ENCODE measurements at places on chromosomes 2 and 18.

- DNase-seq = no peak
Observed at GRCh38 chr18:27707201-27707600, 469.7 kb downstream of the CDH2 start.

DNA sequence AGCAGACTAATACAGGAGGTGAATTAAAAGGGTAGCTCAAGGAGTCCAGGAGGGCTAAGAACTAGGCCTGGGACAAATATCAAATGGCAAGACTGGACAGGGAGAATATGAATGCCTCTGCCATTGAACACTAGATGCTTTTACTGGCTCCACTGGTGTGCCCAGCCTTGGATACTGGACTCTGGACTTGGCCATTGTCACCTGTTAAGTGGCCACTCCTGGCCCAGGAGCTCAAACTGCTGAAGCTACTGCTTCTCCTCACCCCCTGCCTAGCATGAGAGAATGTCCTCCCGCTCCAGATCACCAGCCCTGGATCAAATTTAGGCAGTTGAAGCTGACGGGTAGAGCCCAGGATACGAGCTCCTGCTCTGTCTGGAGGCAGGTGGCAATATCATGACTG, 170.8 kb downstream of the DDX1 start:
- no peak for DNase-seq

DNA sequence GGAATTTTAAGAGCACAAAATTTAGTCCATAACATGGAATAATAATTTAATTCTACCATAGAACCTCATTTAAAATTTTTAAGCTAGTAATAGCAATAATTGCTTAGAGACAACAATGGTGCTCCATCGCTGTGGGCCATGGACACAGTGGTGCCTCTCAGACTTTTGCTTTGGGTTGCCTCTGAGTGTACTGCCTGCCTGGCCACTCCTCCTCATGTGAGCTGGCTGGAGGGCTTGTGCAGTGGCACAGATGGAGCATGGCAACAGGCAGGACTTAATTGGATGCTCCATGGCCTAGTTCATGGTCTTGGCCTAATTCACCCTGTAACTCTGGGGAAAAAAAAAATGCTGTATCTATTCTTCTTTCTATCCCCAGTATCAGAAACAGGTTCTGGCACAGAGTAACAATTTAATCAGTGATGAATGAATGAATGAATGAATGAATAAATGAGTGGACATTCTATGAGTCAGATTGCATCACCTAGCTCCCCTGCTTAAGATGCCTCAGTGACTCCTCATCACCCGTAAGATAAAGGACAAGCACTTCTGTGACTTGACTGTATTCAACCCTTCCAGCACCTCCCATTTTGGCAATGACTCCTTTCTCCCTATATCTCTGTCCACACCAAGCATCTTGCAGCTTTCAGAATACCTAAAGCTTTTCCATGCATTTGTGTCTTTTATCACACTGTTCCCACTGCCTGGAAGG, 211.8 kb upstream of the SLC14A2 start:
- DNase-seq = no peak

GRCh38 chr2:142234741-142235140, 103.9 kb upstream of the LRP1B start:
- DNase-seq = peak; percentile 11

- DNase-seq = no peak
Observed at GRCh38 chr2:95343429-95344214, 46.5 kb downstream of the KCNIP3 start.

DNA sequence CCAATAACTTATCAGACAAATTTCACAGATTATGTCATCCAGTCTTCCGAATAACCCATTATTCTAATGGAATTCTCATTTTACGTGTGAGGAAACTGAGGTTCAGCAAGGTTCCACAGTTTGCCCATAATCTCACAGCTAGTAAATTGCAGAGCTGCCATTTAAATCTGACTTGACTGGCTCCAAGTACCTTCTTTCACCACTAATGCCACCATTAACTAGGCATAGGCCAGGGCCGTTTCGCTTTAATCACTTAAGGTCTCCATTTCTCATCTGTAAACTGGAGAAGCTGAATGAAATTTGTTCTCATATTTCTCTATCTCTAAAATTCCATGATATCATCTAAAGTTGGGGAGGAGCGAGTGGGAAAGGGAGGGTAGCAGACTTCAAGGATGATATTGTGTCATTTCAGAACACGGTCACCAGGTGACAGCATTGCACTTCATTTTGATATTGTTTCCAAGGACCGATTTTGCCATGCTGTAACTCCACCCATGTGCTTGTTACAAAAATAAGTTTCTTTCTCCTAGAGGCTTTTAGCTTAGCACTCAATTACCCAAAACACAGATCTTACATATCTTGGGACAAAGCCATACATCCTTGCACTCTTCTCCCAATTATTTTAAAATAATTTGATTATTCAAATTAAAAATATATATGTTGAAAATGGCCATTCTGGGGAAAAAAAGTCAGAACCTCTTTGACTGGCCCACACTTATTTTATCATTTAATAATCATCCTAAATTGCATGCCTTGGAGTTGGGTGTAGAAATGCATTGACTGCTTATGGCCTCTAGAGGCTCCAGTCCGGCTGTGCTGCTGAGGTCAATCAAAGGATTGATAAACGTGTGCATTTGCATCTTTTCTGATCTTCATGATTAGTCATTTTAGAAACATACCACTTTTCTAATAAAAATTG, 123.8 kb downstream of the AKAIN1 start:
- peak; percentile 13 for DNase-seq

DNA sequence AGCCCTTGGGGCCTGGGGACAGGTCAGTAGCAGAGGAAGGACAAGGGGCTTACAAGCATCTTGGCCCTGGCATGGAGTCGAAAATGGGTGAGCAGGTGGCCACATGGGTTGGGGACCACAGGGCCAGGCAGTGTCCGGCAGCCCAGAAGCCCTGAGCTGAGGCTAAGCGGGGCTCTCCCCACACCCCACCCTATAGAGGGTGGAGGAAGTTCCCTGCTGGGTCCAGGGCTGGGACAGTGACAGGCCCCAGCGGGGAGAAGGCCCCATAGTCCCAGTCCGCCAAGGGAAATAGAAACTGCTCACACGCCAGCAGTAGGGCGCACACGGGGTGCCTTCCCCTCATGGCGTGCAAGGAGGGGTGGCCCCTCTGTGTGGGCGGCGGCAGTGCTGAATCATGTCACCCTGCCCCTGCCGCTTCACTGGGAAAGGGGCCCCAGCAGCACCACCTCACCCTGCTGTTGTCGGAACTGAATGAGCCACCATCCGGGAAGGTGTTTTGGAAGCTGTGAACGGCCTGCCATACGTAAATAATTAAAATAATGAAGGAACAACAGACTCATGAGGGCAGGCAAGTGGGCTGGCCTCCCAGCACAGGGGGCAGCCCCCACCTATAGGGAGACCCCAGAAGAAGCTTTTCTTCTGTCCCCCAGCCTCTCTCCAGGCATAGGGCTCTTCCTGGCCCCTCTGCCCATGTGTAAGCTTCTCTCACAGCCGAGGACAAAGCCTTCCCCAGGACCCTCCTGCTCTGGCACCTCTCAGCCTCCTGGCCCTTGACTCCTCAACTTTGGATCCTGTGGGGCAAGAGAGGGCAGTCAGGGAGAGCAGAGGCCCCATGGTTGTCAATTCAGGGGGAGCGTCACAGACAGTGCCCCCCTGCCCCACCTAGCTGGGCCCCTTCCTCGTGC, 12.7 kb upstream of the DUSP2 start:
- no peak for DNase-seq

GRCh38 chr2:221318376-221319130, 253.6 kb downstream of the EPHA4 start:
- no peak for DNase-seq

GRCh38 chr2:101984656-101985055, 7.1 kb upstream of the IL1R2 start:
- DNase-seq = no peak

- DNase-seq = no peak
Observed at GRCh38 chr2:31109633-31110192, 28.5 kb downstream of the GALNT14 start.

GRCh38 chr2:160513120-160513519, 19.5 kb upstream of the RBMS1 start:
- no peak for DNase-seq

DNA sequence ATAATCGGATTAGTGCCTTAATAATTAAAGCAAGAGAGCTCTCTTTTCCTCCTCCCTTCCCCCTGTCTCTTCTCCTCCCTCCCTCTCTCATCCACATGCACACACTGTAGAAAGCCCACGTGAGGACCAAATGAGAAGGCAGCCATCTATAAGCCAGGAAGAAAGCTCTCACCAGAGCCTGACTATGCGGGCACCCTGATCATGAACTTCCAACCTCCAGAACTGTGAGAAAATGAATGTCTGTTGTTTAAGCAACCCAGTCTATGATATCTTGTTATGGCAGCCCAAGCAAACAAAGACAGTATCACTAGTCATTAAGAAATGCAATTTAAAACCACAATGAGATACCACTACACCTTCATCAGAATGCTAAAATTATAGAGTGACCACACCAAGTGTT, 220.3 kb downstream of the EN1 start:
- DNase-seq = no peak

GRCh38 chr18:67608191-67608590, 91.7 kb upstream of the DSEL start:
- DNase-seq = no peak

GRCh38 chr2:144084114-144084661, 435.7 kb downstream of the ZEB2 start:
- no peak for DNase-seq

GRCh38 chr2:30191819-30192271, 39.5 kb upstream of the LBH start:
- no peak for DNase-seq

- DNase-seq = no peak
Observed at GRCh38 chr2:195639238-195639858, 17.7 kb upstream of the SLC39A10 start.

GRCh38 chr2:145186303-145186702, 666.4 kb upstream of the ZEB2 start:
- DNase-seq = no peak

- DNase-seq = no peak
Observed at GRCh38 chr2:112242384-112242783, 12.5 kb downstream of the ZC3H8 start.

- no peak for DNase-seq
Observed at GRCh38 chr18:23835091-23835490, 145.8 kb downstream of the LAMA3 start.

GRCh38 chr2:171318463-171318934, 115.3 kb downstream of the METTL8 start:
- DNase-seq = no peak

- DNase-seq = no peak
Observed at GRCh38 chr2:154616659-154617058, 81.8 kb upstream of the KCNJ3 start.

DNA sequence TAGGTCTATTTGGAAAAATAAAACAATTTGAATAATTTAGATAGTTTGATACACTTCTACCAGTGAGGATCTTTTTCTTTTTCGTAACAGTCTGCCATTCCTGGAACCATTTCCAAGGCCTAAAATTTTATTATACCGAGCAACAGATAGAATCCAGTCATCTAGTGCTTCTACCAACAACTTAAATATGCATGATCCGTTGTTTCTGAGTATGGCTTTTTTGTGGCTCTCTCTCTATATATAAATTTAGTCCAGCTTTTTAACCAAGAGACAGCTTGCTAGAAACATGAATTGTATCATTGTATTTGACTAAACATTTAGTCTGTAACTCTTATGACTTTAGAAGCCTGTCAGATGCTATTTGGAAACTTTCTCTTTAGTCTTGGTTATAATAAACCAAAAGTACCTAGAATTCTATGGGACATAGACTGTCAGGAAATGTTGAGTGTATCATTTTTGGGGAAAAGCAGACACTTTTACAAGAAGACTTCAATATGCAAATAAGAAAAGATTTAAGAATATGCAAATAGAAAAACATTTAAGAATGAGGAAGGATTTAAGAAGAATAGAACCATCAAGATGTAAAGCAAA, 161.4 kb downstream of the ZEB2 start:
- no peak for DNase-seq

DNA sequence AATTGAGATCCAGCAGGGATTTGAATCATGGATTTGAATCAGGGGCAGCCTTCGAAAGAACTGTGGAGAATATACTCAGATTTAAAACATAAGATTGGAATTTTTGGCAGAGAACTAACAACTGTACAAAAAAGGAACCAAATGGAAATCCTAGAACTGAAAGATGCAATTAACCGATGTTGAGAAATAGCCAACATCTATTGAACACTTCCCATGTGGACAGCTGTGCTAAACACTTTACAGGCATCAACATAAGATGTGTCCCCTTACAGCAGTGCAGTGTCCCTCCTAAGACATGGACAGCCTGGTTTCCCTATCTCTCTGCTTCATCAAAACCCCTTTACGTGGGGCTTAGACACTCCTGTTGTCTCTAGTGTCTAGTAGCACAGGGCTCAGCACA, 3.7 kb upstream of the IL1RN start:
- DNase-seq = no peak

DNA sequence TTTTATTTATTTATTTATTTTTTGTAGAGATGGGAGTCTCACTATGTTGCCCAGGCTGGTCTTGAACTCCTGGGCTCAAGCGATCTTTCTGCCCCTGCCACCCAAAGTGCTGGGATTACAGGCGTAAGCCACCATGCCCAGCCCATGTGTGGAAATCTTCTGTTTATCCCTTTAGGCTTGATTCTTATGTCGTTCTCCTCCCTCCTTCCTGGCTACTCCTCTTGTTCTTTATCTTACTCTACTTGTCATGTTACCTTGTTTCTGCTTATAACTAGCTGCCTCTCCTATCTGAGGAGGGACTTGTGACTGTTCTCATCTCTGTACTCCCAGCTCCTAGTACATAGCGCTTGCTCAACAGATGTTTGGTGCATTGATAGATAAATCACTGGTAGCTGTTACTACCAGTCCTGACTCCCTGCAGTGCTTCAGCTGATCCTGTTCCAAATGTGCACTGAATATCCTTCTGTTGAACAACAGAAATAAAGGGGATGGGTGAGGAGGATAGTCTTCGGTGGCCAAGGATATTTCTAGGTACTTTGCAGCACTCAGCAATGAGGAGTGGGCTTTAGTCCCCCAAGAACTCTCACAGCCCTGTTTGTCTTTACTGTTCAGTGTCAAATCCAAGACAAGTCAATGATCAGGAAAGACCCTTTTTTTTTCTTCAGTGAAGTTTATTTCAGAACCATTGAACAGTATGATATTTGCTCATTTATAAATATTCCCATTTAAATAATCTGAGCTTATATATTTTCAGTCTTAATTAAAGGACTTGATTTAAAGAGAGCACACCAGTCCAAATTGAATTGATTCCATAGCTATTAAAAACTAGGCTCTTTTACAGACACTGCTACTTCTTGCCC, 7.2 kb downstream of the IL1B start:
- no peak for DNase-seq

GRCh38 chr18:24022161-24022560, 7.6 kb downstream of the TTC39C start:
- DNase-seq = no peak

GRCh38 chr2:167844714-167845530, 402.5 kb downstream of the STK39 start:
- DNase-seq = no peak

- no peak for DNase-seq
Observed at GRCh38 chr2:196745711-196746110, 53.8 kb downstream of the GTF3C3 start.

Data from NCI-H1092 treated with DMSO at 0.1 percent for 48 hours (cell line).